ENCODE measurements at places on chromosomes 7 and 10.
A peak's percentile ranks its signal among the peaks of the same experiment; 100 is the strongest.

GRCh38 chr10:13859979-13860654 lies 273.4 kb downstream of the PRPF18 start:
- no peak for DNase-seq

GRCh38 chr10:104072786-104073185 lies 12.9 kb downstream of the COL17A1 start:
- DNase-seq, result no peak

GRCh38 chr7:64876792-64877713 lies 26.0 kb upstream of the ZNF273 start:
- peak; percentile 50 for DNase-seq

DNA sequence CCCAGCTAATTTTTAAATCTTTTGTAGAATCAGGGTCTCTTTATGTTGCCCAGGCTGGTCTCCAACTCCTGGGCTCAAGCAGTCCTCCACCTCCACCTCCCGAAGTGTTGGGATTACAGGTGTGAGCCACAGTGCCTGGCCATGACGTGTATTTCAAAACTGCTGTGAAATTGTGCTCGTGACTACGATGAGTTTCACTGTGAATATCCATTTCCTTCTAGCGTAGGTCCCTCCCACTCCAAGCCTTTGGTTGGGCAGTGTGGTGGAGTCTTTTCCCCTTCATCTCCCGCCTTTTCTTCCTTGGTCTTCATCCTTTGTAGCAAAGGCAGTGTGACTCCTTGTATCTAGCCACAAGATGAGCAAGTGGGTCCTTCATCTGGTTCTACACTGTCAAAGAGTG lies 56.2 kb downstream of the CUL1 start:
- no peak for DNase-seq

DNA sequence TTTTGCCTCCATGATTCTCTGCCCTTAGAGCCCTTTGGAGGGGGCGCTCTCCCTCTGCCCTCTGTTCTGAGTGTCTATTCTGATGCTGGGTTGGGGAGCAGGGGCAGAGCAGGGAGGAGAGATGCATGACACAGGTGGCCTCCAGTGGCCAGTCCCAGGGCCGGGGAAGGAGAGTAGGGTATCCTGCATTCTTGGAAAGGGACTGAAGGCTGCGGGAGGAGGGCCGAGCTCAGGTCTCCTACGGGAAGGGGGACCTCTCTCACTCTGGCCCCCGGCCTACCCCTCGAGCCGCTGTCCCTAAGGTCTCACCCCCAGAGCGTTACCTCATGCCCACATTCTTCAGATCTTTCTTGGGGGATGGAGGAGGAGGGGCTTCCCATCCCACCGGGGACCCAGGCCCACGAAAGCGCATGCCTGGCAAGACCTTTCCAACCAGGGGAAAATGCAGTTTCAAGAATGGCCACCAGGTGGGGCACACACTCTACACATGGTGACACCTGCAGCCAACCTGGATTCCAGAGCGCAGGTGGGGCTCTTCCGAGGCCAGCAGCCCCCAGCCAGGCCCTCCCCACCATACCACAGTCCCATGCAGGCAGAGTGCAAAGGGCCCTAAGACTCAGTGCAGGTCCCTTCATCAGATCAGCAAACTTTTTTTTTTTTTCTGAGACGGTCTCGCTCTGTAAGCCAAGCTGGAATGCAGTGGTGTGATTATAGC lies 86.4 kb downstream of the MYL10 start:
- peak; percentile 66 for DNase-seq

DNA sequence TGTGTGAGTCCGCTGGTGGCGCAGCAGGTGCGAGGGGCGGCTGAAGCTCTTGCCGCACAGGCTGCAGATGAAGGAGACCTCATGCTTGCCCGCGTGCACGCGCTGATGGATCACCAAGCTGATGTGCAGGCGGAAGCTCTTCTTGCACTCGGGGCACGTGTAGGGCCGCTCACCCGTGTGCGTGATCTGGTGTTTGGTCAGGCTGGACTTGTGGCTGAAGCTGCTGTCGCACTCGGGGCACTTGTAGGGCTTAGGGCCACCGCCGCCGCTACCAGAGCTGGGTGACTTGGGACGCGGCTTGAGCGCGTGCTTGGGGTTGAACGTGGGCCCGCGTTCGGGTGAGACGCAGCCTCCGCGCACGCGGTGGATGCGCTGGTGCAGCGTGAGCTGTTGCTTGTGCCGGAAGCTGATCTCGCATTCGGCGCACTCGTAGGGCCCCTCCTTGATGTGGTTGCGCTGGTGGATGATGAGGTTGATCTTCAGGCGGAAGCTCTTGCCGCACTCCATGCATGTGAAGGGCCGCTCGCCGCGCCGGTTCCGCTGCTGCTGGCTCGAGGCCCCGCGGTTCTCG lies 28.7 kb downstream of the ZNF777 start:
- no peak for DNase-seq

DNA sequence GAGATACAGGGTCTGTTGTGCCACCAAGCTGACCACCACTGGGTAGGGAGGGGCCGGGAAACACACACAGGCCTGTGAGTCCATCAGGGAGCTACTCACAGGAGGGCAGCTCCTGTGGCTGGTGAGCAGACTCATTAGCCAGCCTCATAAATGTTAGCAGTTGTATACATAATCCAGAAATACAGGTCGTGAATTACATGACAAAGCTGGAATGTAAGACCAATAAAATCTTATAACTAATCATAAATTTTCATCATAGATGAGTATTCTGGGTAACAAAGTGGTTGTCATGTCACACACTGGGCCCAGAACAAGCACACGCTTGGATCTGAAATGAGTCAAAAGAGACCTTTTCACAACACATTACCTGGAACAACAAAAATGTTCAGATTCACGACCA lies 642.6 kb upstream of the AUTS2 start:
- DNase-seq, result no peak

DNA sequence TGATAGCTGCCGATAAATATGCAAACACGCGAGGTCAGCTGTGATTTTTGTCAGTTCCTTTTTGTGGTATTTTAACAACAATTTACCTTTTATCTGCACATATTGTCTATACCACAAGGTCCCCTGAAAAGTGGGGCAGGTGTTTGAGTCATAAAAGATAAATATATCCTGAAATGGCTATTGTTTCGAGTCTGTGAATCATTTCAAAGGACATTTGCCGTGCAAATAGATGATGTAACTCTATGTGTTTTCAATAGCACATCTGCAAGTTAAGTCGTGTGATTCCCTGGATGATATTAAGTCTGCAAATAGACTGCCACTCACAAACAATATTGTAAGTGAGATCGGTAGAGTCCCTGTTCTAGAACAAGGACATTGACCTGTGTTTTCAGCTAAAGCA lies 193.0 kb upstream of the PITRM1 start:
- DNase-seq, result no peak

- DNase-seq, result no peak
Observed at GRCh38 chr7:109224100-109224499, 654.4 kb downstream of the DNAJB9 start.

DNA sequence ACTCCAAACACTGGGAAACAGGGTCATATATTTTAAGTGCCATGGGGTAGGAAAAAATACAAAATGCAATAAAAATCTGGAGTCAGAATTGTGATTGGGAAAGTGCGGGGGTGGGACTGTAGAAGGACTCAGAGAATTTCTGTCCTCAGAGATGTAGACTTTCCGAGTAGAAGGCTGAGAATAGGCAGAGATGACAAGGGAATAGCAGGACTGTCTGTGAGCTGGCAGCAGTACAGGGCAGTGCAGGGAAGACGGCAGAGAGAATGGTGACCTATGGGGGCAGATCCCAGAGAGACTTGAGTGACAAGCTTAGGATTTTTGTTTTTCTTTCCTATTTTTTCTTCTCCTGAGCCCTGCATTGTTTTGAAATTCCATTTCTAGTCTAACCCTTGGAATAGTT lies 127.6 kb downstream of the SLC16A9 start:
- DNase-seq, result no peak

GRCh38 chr10:66811211-66811610 lies 114.6 kb upstream of the LRRTM3 start:
- DNase-seq, result no peak

GRCh38 chr7:115054478-115055065 lies 132.7 kb downstream of the MDFIC start:
- DNase-seq, result no peak

DNA sequence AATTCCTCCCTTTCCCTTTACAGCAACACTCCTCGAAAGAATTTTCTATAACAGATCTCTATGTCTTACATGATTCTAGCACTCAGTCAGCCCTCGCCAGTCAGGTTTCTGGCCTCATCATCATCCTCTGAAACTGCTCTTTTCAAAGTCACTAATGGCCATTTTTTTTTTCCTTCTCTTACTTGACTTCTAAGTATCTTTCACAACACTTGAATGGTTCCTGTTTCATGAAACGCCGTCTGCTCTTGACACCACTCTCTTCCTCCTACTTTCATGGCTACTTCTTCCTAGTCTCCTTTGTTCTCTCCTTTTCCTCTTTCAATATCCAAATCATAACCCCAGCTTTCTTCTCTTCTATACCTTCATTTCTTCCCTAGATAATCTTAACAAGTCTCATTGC lies 100.5 kb upstream of the NRP1 start:
- no peak for DNase-seq

- DNase-seq, result peak; percentile 92
Observed at GRCh38 chr7:129501760-129502707, at the start of gene SMKR1. Gene SMKR1, plus strand, starts transcription at chr7:129502531. Its CDS starts 294 bp downstream, at chr7:129502825.

DNA sequence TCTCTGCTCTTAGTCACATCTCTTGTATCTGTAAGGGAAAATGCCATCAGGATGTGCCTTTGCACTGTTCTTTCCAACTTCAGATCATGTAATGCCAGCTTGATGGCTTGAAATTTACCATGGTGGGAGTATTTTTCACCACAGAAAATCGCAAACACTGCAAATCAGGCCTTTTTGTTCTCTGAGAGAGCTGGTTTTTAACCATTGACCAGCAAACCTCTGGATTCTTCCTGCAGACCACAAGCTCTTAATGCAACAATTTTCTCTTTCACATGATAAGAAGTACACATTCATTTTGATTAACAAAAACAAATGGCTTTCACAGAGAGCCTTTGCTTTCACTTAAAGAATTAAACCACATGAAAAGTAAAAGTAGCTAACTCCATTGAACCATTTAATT lies 145.4 kb upstream of the NEBL start:
- DNase-seq, result no peak

GRCh38 chr7:131061818-131062217 lies 265.9 kb upstream of the MKLN1 start:
- DNase-seq, result no peak

- DNase-seq, result no peak
Observed at GRCh38 chr10:98296524-98296923, 28.5 kb upstream of the LOXL4 start.

DNA sequence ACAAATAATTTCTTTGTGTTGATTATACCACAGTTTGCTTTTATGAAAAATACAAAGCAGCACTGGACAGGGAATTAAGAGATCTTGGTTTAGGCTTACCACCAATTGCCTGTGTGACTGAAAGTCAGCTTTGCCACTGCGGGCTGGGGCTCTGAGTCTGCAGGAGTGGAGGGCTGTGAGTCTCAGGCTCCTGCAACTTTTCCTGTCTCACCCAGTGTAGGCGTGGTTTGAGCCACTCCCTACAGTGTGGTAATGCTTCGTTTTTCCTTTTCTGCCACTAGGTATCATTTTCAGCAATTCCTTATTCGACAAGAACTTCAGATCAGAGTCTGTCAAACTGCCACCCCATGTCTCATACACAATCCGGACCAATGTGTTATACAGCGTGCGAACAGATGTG lies 180.6 kb downstream of the ABCA13 start:
- DNase-seq, result no peak

- DNase-seq, result no peak
Observed at GRCh38 chr10:131577786-131578471, 266.4 kb upstream of the TCERG1L start.

GRCh38 chr10:116633216-116633600 lies 12.5 kb downstream of the PNLIPRP2 start:
- no peak for DNase-seq

DNA sequence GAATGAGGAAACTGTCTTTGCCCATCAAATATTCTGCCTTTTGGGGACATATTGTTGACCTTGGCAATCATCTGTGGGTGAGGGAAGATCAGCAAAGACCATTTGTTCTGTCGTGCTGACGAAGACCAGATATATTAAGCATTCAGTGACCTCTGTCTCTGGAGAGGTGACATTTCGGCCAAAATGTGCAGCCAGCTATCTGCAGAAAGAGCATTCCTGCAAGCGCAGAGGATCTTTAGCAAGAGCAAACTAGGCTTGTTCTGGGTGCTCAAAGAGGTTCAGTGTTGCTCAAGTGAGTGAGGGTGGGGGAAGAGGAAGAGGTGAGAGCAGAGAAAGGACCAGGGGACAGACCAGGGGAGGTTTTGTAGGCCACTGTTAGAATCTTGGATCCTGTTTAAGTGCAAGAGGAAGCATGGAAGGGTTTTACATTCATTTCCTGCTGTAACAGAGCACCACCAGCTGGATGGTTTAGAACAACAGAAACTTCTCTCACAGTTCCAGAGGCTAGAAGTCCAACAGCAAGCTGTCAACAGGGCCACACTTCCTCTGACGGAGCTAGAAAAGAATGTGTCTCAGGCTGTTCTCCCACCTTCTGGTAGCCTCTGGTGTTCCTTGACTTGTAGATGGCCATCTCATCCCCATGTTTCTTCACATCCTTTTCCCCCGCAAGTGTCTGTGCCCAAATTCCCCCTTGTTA lies 11.2 kb downstream of the C10orf120 start:
- DNase-seq, result no peak

- peak; percentile 52 for DNase-seq
Observed at GRCh38 chr7:69597278-69598076, 798 bp upstream of the AUTS2 start.

GRCh38 chr10:36393801-36394200 lies 731.6 kb upstream of the ANKRD30A start:
- no peak for DNase-seq

GRCh38 chr10:98168147-98168546 lies 33.7 kb downstream of the R3HCC1L start:
- no peak for DNase-seq

GRCh38 chr7:159213253-159213652 lies 68.6 kb upstream of the VIPR2 start:
- DNase-seq, result no peak

- no peak for DNase-seq
Observed at GRCh38 chr7:90686146-90686545, 90.0 kb downstream of the CDK14 start.

DNA sequence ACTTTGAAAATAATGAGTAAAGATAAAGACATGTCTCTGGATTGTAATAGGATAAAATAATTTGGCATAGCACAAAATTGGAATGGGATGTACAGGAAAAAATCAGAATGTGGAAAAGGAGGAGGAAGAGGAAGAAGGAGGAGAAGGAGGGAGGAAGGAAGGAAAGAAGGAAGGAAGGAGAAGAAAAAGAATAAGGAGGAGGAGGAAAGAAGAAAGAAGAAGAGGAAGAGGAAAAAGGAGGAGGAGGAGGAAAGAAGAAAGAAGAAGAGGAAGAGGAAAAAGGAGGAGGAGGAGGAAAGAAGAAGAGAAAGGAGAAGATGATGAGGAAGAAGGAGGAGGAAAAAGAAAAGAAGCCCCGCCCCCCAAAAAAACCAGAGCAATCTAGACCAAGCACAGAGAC lies 95.9 kb downstream of the ST8SIA6 start:
- DNase-seq, result no peak

DNA sequence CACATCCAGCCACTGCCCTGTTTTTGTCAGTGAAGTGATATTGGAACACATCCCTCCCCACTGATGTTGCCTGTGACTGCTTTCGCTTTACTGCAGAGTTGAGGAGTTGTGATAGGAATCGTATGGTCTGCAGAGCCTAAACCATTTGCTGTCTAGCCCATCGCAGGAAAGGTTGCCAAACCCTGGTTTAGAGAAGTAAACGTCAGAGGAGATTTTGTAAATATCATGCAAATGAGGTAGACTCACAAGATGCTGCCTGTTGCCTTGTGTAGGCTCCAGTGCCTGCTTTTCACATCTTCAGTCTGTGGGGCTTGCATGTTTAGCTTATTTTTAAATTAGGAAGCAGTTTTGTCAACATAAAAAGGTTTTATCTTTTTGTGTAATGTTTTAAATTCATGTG lies 107.1 kb downstream of the TRRAP start:
- DNase-seq, result no peak

Data from stimulated activated effector memory CD8-positive, alpha-beta T cell treated with anti-CD3 and anti-CD28 coated beads, Interleukin-12 subunit alpha, Interleukin-12 subunit beta, amount 100 ng/mL, for 72 hours (primary cell).